ENCODE measurements at places on chromosomes 3 and 15.

DNA sequence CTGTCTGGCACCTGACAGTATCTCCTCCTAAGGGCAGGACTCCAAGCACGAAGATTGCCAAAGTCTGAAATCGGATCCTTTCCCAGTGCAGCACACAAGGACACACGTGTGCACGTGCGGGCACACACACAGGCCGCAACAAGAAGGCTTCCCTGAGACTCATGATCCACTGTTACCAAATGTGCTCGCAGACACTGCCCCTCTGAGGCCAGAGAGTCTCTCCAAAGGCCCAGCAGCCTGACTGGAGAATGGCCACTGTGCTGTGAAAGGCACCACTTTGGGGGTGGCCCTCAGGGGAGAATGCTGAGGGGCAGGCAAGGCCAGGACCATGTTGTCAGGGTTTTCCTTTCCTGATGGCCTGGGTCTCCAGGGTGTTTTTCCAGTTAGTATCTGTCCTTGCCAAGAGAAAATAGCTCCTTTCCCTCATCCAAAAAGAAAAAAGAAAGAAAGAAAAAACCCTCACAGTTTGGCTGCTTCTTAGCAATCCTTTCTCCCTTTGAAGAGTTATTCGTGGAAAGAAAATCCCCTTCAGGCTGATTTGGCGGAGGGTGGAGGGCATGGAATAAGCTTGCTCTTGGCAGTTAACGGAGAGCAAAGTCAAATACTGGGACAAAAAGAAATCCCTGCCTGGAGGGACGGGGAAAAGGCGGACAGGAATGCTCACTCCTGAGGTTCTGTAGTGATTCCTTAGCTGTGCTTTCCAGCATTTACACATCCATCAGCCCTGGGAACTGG lies 112.2 kb upstream of the ETV5 start:
- no peak for DNase-seq

- DNase-seq, result peak; percentile 64
These were observed 752 bp downstream of the C15orf39 start for GRCh38 chr15:75202251-75203016.

- DNase-seq, result no peak
These were observed 110.7 kb upstream of the EPHA3 start for GRCh38 chr3:88996691-88997090.

GRCh38 chr3:43343185-43343584 lies 56.8 kb downstream of the SNRK start:
- DNase-seq, result no peak

- no peak for DNase-seq
These were observed 582.3 kb downstream of the EDEM1 start for GRCh38 chr3:5769825-5770224.

- DNase-seq, result no peak
These were observed 66.2 kb downstream of the THRB start for GRCh38 chr3:24428481-24428880.

- no peak for DNase-seq
These were observed 33.3 kb downstream of the TSPAN3 start for GRCh38 chr15:77037388-77038209.

DNA sequence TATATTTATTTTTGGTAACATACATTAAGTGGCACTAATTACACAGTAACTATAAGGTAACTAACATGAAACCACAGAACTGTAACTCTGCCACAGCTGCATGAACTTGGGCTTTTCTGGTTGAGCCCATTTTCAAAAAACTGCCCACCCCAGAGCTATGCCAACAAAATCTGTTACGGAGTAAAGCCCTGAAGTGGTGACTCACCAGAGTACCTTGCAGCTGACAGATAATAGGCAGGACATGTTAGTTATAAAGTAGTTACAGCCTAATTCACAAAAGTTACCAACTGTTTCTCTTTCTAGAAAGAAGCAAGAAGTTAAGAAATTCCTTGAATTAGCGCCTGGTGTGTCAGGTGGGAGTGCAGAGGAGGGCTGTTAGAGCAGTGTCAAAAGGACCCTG lies 1.5 kb upstream of the GPX1 start:
- DNase-seq, result no peak

GRCh38 chr15:77059786-77060361 lies 11.0 kb downstream of the TSPAN3 start:
- DNase-seq, result no peak

DNA sequence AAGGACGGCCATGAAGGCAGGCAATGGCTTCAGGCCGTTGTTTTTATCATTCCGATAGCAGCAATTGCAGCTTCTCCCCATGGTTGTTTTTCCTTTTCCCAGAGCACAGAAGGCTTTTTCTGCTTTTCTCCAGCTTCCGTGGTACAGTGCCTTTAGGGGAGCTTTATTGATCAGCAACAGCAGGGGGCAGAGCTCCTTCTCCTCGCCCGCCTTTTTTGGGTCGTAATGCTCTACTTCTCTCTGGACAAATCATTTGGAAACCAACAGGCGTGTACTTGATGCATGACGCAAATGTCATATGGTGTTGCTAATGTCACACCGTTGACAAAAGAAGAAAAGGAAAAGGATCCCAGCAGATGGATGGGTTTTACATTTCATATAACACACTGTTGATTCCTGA lies 79.7 kb upstream of the SNRK start:
- DNase-seq, result no peak

GRCh38 chr3:131605916-131606315 lies 103.1 kb upstream of the MRPL3 start:
- DNase-seq, result no peak

DNA sequence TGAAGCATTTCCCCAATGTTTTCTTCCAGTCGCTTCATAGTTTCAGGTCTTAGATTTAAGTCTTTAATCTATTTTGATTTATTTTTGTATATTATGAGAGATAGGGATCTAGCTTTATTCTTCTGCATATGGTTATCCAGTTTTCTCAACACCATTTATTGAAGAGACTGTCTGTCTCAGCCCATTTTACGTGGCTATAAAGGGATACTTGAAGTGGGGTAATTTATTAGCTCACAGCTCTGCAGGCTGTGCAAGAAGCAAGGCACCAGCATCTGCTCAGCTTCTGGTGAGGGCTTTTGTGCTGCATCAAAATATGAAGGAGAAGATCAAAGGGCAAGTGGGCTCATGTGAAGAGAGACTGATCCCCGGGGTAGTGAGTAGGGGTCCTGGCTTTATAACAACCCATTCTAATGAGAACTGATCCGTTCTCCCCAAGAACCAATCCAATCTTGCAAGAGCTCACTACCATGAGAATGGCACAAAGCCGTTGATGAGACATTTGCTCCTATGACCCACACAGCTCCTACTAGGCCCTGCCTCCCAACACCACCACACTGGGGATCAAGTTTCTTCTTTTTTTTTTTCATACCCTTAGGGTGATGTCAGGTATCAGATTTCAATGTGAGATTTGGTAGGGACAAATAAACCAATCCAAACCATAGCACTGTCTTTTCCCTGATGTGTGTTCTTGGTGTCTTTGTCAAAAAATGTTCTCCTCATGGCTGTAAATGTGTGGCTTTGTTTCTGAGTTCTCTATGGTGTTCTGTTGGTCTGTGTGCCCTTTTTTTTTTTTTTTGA lies 63.2 kb downstream of the IQGAP1 start:
- no peak for DNase-seq

Data from stimulated activated CD4-positive, alpha-beta T cell treated with anti-CD3 and anti-CD28 coated beads, Interleukin-12 subunit alpha, Interleukin-12 subunit beta, amount 100 ng/mL, for 24 hours (primary cell).